ENCODE measurements at places on chromosomes 16 and 17. TPM values are rescaled to one million over a fixed set of nuclear protein-coding genes. Genes with fewer than 3 reads are reported as not detected.

ATPAF2 gene
- 13.6 TPM for total RNA-seq

CDH3 gene
- 0.33 TPM for total RNA-seq

FAAP100 gene
- total RNA-seq: 17.8 TPM

MT1G gene
- total RNA-seq: not detected

ZNF598 gene
- total RNA-seq: 22.7 TPM

GINS2 gene
- 21.0 TPM for total RNA-seq

IFT20 gene
- total RNA-seq: 52.0 TPM

CTDNEP1 gene
- 27.9 TPM for total RNA-seq

NPIPB13 gene
- total RNA-seq: 0.75 TPM

SLFN14 gene
- total RNA-seq: not detected

NKD1 gene
- total RNA-seq: under 0.01 TPM

SEPTIN12 gene
- not detected for total RNA-seq

PRR11 gene
- 21.9 TPM for total RNA-seq

NSRP1 gene
- 14.6 TPM for total RNA-seq

C1QTNF1 gene
- total RNA-seq: 21.0 TPM

CLEC19A gene
- not detected for total RNA-seq

KRT15 gene
- 15.3 TPM for total RNA-seq

CORO1A gene
- total RNA-seq: 2.9 TPM

Measured in uterine smooth muscle cell (primary cell).